ENCODE measurements at places on chromosomes 4 and X.

- no peak for DNase-seq
These were observed 531 bp downstream of the RUFY3 start for GRCh38 chr4:70722199-70722791.

- no peak for DNase-seq
These were observed 26.7 kb upstream of the ELF4 start for GRCh38 chrX:130136961-130137360.

DNA sequence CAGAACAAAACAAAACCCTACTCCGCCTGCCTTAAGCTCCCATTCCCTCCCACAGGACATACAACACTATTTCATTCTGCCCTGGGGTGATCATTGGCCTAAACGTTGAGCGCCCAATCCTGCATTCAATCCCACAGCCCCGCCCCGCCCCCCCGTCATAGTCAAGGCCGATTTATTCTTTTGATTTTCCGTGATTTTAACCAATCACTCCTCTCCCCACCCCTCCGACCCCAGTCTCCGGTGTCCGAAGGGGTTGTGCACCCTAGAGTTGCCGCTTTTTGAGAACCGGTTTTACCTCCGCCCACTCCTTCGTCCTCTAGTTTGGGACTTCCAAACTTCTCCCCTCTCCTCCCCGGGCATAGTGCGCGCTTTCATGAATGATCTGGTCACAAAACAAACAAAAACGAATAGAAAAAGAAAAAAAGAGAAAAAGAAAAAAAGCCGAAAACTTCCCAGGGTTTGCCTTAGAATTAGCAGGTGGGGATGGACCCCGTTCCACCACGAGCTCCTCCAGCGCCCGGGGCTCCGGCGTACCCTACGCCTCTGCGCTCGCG lies 446 bp upstream of the UBE2A start:
- no peak for DNase-seq

- DNase-seq, result no peak
These were observed at the start of gene NAP1L2 for GRCh38 chrX:73214426-73215094. Gene NAP1L2, minus strand, starts transcription at chrX:73214851. Its CDS starts 359 bp downstream, at chrX:73214492.

- no peak for DNase-seq
These were observed 34.5 kb downstream of the ABCE1 start for GRCh38 chr4:145132511-145133098.

GRCh38 chr4:137804906-137805495 lies 272.7 kb upstream of the PCDH18 start:
- DNase-seq, result no peak

DNA sequence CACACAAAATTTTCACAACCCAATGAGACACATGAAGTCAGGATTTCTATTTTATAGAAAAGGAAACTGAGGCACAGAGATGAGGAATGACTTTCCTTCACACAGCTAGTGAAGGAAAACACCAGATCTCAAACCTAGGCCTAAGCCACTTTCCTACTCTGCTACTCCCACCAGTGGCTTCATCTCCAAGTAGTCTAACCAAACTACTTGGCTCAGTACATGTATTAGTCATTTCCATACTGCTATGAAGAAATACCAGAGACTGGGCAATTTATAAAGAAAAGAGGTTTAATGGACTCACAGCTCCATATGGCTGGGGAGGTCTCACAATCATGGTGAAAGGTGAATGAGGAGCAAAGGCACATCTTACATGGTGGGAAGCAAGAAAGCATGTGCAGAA lies 196.6 kb downstream of the EVC2 start:
- no peak for DNase-seq

DNA sequence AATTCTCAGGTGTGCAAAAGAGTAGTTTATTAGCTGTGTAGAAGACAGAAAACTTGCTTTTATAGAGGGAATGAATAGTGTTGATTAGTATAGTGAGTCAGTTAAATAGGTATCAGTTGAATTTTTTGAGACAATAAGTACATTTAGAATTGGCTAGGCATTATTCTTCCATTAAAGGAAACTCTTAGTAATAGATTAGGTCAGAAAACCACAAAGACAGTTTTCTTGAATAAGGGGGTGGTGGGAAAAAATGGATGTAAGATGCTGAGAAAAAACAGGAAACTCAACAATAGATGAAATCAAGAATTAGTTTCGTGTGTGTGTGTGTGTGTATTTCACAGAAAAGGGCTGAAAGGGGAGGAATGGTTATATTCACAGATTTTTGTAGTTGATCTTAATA lies 16.8 kb downstream of the CD38 start:
- DNase-seq, result no peak

DNA sequence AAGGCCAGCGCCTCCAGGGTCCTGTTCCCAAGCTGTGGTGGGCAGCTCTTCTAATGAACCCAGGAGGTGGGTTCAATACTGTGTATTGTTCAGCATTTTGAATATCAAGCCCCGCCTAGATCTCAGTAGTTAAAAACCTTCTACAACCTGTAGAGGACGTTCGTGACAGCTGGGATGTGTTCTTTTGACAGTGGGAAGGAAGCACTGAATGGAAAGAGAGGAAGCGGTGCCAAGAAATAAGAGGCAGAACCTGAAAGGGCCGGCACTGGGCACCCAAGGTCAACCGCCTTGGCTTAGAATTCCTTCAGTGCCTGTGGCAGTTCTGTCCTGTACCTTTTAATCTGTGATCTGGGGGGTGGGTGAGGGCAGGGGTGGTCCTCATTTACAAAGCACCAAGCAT lies 73.1 kb downstream of the CC2D2A start:
- DNase-seq, result no peak

- DNase-seq, result no peak
These were observed 322.5 kb downstream of the HS3ST1 start for GRCh38 chr4:11106190-11106589.

- no peak for DNase-seq
These were observed 28.3 kb downstream of the NBDY start for GRCh38 chrX:56757327-56757726.

DNA sequence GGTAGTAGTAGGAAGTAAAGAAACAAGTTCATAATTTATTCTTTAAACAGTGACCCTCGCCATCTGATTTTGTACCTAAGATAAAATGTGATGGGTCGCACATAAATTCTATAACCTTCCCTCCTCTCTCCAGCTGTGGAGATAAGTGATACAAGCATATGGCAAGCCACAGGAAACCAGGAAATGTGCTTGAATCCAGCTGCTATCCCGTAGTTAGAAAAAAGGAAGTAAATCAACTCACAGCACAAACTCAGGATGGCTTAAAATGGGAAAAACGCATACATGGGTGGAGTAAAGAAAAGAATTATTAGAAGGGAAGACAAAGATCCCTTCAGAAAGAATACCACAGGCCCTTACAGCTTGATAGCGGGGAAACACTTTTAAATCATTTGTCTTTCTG lies 78.2 kb downstream of the ZNF827 start:
- DNase-seq, result no peak

GRCh38 chr4:138535316-138535715 lies 293.2 kb upstream of the SLC7A11 start:
- DNase-seq, result no peak

GRCh38 chr4:186010821-186011220 lies 58.1 kb upstream of the TLR3 start:
- DNase-seq, result no peak

GRCh38 chrX:41718481-41719235 lies 5.3 kb upstream of the GPR82 start:
- no peak for DNase-seq

GRCh38 chr4:129707949-129708348 lies 612.0 kb downstream of the C4orf33 start:
- no peak for DNase-seq

DNA sequence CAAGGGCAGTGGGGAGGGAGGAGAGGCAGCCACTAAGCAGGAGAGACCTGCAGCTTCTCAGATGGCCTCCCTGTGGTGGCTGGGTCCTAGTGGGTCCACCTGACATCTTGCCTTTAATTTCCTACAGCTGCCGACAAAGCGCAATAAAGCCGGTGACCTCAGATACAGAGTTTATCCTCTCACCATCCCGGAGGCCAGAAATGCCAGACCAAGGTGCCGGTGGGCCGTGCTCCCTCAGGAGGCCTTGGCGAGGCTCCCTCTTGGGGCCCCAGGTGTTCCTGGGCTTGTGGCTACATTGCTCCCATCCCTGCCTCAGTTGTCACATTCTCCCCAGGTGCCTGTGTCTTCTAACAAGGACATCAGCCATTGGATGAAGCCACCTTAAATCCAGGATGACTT lies 103.0 kb downstream of the ADRA2C start:
- DNase-seq, result no peak

All from stimulated activated CD4-positive, alpha-beta T cell treated with anti-CD3 and anti-CD28 coated beads, Interleukin-12 subunit alpha, Interleukin-12 subunit beta, amount 100 ng/mL, for 48 hours (primary cell).